ENCODE measurements at places on chromosomes 1 and 21.

DNA sequence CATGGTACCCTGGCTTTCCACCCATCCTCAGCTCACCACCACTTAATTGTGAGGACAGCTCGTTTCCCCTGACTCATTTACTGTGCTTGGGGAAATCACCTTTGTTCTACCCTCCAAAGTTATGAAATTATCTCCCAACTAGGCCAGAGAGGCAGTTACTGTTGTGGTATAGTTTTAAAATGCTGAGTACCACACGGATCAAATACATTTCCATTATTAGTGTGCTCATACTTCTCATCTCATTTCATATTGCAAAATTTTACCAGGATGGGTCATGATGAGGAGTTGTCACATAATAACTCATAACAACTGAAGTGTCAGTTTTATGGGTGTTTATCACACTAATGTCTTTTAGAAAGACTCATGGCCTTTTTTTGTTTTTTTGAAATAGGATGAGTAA is 9.2 kb upstream of the OR2B11 start:
- no peak for DNase-seq

GRCh38 chr1:97632776-97633175 is 288.1 kb downstream of the DPYD start:
- no peak for DNase-seq

- DNase-seq: no peak
These were observed 8.6 kb upstream of the IFNAR1 start for GRCh38 chr21:33315946-33316710.

DNA sequence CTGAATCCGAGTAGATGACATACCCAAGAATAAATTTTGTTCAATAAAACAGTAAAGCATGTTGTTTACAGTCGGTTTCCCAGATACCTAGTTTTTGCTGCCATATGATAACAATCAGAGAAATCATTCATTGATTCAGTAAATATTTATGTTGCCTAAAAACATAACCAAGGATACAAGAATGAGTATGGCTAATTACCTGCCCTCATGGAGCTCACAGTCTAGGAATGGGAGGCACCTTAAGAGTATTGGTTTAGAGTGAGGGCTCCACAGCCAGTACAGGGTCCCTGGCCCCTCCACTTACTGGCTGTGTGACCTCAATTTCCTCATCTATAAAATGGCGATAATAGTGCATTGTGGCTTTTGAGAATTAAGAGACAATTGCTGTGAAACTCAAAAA is 921 bp downstream of the ATP5PB start:
- DNase-seq: no peak

DNA sequence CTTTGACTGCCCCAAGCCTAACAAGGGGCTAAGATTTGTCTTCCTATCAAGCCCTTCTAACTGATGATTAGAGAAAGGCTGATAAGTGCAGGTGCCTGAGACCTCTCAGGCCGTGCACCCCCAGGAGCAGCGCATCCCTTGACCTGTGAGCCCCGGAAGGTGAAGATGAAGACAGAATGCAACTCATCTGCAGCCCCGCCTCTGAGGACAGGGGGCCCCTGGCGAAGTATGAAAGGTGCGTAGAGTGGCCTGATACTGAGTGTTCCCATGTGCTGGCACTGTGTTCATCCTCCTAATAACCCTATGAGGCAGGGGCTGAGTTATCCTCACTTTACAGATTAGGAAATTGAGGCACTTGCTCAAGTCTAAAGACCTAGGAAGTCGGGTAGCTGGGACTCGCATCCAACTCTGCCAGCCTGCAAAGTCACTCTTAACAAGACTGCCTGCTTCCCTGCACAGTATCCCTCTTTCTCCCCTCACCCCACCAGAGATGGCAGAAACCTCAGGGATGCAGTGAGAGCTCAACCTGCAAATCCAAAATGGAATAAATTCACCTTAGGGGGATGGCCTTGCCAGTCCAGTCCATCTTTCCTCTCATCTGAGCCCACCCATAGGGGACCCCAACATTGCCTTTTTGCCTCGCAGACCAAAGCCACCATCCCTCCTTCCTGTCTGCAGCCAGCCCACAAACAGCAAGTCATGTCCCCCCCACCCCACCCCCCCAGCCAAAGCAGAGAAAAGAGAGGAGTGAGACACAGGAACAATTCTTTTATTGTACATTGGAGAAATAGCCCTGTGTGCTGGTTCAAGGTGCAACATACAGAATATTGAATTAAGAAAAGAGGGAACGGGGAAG is 4.1 kb downstream of the CAMK2N1 start:
- DNase-seq: no peak

GRCh38 chr1:218823291-218823900 is 350.3 kb upstream of the LYPLAL1 start:
- peak; percentile 88 for DNase-seq

GRCh38 chr1:94017155-94017829 is 103.7 kb downstream of the ABCA4 start:
- DNase-seq: no peak

GRCh38 chr1:81071072-81071858 is 729.5 kb upstream of the ADGRL2 start:
- no peak for DNase-seq

GRCh38 chr1:221884821-221885220 is 142.9 kb upstream of the DUSP10 start:
- no peak for DNase-seq

- DNase-seq: peak; percentile 87
These were observed 90.2 kb upstream of the C1orf21 start for GRCh38 chr1:184296466-184297243.

DNA sequence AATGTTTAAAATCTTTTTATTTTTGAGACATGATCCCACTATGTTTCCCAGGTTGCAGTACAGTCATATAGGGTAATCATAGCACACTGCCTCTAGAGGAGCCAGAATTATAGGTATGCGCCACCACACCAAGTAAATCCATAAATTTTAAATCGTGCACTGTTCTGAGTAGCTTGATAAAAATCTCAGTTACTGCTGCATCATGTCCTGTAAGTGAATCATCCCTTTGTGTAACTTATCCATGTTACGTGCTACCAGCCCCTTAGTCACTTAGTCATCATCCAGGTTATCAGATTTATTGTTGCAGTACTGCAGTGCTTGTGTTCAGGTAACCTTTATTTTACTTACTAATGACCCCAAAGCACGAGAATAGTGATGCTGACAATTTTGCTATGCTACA is 1770.9 kb downstream of the BRINP3 start:
- DNase-seq: peak; percentile 43

DNA sequence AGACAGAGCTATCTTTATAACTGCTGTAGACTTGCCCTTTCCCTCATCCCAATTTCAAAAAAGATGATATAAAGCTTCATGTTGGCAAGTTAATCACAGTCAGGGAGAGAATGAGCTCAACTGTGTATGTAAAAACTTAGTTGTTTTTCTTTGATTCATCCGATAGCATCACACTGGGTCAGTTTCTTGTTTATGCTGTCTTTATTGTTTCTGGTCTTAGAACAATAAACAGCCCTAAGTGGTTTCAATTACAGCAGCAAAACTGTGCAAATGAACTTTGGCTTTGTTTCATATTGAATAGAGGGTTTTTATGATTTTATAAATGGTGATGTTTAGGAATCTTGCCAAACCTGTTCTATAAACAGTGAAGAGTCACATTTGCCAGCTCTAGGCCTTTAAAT is 423.8 kb upstream of the CXADR start:
- no peak for DNase-seq

GRCh38 chr1:248686815-248687214 is 15.8 kb downstream of the OR14I1 start:
- DNase-seq: no peak

DNA sequence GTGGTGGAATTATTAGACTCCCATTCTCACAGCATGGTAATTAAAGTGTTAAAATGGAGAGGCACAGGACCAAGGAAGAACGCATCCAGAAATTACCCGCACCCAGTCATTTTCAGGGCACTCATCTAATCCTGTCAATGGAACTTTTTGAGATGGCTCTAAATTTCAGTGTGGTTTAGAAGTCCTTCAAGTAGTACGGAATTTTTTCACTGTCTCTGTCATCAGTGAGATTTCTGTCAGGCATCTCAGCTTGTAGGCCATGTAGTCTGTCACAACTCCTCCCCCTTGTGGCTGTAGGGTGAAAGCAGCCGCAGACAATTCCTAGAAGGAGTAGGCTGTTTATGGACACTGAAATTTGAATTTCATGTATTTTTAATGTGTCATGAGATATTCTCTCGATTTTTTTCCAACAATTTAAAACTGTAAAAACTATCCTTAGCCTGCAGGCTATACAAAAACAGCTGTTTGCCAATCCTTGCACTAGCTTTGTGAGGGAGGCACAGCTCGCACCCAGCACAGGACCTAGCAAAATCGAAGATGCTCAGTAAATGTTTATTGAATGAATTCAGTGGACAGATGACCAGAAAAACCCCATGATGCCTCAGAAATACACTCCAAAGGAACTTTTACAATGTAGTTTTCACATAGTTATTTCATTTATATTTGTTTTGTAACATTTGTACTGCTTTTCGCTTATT is 6.6 kb upstream of the NUP133 start:
- peak; percentile 70 for DNase-seq

DNA sequence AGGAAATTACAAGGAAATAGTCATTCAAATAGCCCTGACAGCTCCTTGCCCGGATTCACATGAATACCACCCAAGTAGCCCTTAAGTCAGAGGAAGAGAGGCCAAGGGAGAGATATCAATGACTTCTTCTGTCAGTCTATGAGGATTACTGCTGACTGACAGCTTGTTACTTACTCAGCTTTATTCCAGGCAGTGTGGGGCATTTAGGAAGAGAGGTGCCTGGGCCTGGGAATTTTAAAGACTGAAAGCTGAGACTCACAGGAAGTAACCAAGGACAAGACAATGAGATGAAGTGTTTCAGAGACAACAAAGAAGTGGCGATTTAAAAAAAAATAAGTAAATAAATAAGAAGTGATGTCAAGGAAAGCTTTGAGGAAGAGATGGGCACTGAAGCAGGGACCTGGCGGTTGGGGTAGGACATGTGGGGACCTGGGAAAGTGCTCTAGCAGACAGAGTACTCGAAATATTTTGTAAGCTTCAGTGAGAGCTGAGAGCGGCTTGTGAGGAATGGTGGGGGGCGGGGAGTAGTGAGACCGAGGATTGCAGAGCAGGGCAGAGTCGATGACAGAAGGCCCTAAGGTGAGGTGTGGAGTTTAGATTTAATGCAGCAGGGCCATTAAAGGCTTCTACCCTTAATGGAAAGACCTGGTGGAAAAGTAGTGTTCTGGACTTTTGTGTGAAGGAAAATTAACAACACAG is 58.9 kb downstream of the ST3GAL3 start:
- DNase-seq: no peak

GRCh38 chr1:156862584-156862983 is 1.9 kb downstream of the NTRK1 start:
- DNase-seq: no peak

DNA sequence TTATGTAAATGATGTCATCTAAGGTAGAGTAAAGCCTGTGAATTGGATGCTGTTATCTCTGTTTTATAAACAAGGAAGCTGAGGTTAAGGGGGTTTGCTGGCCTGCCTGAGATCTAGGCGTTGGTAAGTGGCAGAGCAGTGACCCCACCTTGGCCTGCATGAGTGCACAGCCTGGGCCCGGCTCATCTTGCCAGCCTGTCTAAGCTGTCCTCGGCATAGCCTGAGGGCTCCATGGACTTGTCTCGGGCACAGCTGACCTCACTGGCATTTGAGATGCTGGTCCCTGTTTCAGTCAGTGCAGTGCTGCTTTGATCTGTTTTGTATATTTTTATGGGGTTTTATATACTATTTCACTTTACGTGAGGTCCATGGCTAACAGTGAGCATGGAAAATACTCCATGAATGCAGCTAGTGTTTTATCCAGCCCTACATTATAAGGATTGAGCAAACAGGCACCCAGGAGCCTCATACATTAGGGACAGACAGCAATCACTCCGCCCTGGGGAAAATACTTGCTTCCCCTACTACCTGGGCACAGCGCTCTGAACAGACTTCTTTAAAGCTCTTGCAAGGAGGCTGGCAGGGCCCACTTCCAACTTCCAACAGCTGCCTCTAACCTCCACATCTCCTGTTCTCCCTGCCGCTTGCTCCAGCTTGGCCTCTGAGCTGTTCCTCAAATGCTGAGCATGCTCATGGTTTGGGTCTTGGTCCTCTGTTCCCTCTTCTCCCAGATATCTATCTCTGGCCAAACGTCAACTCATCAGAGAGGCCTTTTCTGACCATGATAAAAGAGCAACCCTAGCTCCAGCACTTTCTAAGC is 150.6 kb upstream of the HMGB4 start:
- DNase-seq: no peak

GRCh38 chr1:224502459-224503160 is 68.0 kb upstream of the WDR26 start:
- DNase-seq: no peak

DNA sequence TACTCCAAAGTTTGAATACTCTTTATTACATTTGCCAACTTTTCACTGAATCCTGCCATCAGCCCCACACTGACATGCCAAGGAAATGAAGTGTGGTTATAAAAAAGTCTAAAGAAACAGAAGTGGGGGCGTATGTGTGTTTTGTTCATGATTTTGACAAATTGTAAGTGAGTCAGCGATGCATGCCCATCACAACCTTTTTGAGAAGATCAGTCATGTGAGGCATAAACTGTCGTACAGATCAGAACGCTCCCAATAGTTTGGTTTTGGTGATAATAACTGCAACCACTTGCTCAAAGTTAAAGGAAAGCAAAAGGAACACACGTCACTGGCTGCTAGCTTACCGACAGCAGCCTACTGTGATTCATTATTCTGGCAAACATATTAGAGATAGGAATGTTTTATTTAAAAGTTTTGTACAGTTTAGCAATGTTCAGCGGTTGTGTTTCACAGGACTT is 95.6 kb downstream of the RGS2 start:
- DNase-seq: peak; percentile 73

- no peak for DNase-seq
These were observed 185.9 kb downstream of the CACNA1E start for GRCh38 chr1:181669246-181669645.

DNA sequence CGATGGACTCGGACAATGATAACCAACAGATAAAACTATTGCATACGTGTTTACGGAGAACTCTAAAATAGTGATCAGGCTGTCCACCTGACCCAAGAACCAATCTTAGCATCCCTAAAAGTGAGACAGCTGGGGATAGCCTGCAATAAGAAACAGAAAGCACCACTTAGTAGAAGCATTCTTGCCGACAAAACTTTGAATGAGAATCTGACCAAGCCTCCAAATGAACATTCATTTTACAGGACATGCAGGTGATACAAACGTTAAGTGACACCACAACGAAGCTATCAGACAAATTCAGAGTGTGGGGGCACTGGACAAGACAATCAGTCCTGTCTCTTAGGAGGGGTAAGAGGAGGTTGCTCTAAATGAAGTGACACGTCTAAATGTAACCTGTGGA is 1.2 kb downstream of the PSMG1 start:
- no peak for DNase-seq

DNA sequence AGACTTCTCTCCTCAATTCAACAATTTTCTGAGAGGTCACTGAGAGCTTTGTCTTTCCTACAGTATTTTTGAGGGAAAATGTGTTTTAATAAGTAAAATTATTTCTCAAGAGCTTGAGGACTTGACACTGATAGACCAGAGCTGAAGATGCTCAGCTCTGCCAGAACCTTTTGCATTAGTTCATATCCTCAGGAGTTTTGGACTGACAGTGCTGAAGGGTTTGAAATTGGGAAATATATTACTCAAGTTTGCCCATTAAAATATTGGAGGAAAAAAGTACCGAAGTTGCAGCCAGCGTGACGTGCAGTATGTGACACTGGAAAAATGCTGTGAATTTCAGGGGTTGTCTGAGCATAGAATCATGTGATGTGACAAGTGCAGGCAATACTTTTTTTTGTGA is 346.6 kb upstream of the DPYD start:
- no peak for DNase-seq

- DNase-seq: peak; percentile 49
These were observed 28.4 kb downstream of the ACP6 start for GRCh38 chr1:147641695-147642592.

GRCh38 chr1:54132495-54132894 is 20.3 kb downstream of the CDCP2 start:
- DNase-seq: peak; percentile 16
